DMS153 (cell line): ENCODE measurements at places on chromosomes 13 and 19.

DNA sequence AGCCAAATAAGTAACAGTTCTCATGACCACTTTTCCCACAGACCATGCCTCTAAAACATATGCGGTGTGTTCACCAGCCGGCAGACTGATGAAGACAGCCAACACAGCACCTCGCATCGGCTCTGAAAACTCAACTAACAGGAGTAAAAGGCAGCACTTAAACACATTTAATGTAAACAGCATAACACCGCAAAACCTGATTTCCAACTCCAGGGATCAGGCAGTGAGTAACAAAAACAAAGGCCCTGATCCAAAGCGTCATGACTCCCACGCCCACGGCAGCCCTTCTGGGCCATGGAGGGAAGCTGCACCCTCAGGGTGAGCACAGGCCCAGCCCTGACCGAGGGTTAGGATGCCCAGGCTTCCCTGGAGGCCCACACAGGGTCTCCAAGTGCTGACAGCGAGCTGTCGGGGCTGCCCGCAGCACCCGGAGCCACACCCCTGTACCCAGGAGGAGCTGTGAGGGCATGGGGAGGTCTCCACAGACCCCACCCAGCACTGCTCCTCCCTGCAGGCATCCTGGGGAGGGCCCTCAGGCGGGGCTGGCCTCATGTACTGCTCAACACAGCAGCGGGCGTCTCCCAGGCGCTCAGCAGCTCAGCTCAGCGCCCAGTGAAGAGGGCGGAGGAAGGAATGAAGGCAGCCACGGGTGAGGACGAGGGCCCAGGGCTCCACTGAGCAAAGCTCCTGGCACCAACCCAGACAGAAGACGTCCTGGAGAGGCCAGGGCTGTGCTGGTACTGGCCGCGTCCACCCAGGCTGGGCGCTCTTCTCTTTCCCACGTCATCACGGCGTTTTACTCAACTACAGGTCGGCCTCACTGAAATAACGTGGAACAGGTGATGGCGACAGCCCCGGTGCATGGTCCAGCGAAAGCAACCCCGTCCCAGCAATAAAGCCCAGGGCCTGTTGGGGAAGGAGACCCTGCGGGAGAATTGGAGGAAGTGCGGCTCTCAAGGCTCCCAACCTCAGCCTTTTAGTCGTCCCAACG lies 53.7 kb downstream of the RASA3 start:
- no peak for DNase-seq

GRCh38 chr13:34886121-34886875 lies 55.8 kb upstream of the NBEA start:
- no peak for DNase-seq

GRCh38 chr13:31545616-31546015 lies 193.7 kb upstream of the RXFP2 start:
- no peak for DNase-seq

- DNase-seq, result no peak
Measured at GRCh38 chr19:13120031-13120430, 2.0 kb downstream of the NACC1 start.

GRCh38 chr13:81493144-81493543 lies 1152.2 kb upstream of the SPRY2 start:
- peak; percentile 6 for DNase-seq

DNA sequence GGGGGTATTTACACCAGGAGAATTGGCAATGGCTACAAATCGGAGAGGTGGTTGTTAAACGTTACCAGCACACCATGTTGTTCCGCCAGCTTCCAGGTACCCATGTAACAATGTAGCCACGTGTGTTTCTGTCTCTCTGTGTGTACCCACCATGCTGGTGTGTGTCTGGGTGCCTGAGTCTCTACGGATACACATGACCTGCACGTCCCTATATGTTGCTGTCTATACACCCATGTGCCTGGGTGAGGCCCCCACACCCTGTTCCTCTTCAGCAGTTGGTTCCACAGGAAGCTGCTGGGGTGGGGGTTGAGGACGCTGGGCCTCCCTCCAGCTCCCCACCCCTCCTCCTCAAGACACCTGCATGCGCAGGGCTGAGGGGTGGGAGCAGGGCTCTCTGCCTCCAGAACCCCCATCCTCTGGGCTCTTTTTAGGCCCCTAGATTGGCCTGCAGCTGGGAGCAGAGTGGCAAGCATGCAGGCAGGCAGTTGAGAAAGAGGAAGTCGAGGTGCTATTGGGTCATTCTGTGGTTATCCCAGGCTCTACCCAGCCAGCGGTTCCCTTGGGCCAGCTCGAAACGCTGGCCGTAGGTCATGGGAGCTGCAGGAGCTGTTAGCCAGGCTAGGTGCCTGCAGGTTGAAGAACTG lies at the start of gene ARHGEF18:
Gene ARHGEF18, plus strand, starts transcription at position 351 of the 644 bp plus-strand sequence. CDS start 13,954 bp downstream, outside the sequence.
- DNase-seq, result no peak

GRCh38 chr19:42312370-42312769 lies 739 bp upstream of the TMEM145 start:
- DNase-seq, result no peak

DNA sequence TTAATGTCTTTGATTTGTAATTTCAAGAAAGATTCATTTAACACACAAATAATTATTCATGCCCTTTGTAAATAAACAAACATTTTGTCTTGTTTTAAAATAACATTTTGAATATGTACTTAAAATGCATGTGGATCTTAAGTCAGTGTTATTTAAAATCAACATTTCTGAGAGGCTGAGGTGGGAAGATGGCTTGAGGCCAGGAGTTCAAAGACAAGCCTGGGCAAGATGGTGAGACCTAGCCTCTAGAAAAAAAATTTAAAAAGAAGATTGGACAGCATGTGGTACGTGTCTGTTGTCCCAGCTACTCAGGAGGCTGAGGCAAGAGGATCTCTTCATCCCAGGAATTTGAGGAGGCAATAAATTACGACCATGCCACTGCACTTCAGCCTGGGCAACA lies 1268.2 kb downstream of the SLITRK1 start:
- no peak for DNase-seq

GRCh38 chr19:40284501-40285352 lies at the start of gene AKT2:
AKT2 (minus strand) TSS chr19:40285345; CDS start chr19:40265267, 20,078 bp downstream.
- no peak for DNase-seq

DNA sequence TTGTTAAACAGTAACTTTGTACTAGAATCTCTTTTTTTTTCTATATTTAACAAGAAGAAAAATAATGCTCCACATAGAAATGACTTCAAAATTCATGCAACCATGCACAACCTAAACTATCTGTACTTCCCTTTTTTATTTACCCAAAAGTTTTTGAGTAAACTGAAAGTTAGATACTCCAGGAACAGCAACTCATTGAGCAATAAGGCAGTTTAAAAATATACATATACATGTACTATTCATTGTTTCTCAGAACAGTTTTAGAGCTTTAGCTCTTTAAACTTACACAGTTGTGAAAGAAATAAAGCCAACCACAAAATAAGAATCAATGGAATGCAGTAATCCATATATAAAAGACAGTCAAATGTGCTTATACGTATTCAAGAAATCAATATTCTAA lies 39.2 kb downstream of the MTMR6 start:
- no peak for DNase-seq

- no peak for DNase-seq
Measured at GRCh38 chr13:34894756-34895155, 47.3 kb upstream of the NBEA start.

DNA sequence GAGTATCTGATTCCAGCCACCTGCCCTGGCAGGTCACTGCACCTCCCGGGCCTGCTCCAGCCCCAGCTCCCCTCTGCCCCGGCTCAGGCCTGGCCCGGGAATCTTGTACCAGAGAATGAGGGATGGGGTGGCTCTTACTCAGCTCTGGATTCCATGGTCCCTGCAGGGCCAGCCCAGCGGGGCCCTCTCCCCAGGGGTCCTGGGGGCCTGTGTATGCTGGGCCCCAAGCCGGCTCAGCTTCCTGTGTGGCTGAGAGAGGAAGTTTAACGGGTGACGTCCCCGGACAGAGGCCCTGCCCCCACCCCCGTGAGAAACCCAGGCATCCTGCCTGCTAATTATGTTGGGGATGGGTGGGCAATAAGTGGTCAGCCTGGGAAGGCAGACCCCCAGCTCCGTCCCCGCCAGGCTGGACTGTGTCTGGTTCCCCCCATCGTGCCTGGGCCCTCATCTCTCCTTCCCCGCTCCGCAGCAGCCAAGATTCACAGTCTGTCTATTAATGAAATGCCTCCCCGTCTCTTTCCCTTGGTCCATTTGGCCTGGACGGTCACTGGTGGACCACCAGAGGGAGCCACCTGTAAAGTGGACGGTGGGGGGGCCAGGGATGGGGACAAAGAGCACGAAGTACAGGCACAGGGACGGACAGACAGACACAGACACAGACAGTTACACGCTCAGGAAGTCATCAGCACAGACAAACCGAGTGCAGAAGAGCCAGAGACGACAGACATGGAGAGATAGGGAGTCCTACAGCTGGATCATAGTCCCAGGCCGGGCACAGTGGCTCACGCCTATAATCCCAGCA lies at the start of gene DENND1C:
Gene DENND1C, minus strand, starts transcription at position 247 of the 802 bp plus-strand sequence. Its CDS starts 92 bp downstream, at position 155.
- DNase-seq, result no peak

GRCh38 chr13:78659732-78660494 lies 958 bp upstream of the OBI1 start:
- DNase-seq, result no peak

DNA sequence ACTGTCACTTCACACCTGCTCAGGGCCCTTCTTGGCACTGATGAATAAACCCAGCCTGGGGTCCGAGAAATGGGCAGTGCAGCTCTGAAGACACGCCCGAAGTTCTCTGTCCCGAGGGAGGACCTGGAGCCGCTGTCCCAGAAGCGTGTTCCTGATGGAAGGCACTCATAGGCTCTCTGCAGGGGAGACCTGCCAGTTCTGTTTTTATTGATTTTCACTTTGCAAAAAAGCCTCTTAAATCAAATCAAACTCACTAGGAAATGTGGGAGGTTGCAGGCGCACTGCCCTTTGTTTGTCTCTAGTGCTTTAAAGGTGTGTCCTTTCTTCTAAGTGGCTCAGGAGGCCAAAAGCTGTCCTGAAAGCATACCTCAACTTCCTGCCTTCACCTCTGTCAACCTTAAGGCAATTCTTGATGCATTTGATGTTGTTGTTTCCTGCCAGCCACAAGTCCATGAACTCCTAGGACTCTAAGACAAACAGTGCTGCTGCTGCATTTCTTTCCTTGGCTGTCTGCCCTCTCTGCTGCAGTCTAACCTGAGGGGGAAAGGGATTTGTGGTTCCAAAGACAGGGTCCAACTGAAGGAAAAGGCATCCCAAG lies 663.2 kb downstream of the UQCRFS1 start:
- no peak for DNase-seq

DNA sequence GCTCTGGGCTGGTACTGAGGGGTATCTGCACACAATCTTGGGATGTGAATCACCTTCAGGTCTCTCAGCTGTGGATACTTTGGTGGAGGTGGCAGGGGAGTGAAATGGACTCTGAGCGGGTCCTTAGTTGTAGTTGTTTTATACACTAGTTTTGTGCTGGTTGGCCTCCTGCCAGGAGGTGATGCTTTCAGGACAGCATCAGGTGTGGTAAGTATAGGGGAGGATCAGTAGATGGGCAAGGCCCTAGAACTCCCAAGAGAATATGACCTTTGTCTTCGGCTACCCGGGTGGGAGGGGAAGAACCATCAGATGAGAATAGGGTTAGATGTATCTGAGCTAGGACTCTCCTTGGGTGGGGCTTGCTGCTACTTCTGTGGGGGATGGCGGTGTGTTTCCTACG lies 2284.3 kb upstream of the PCDH20 start:
- no peak for DNase-seq

DNA sequence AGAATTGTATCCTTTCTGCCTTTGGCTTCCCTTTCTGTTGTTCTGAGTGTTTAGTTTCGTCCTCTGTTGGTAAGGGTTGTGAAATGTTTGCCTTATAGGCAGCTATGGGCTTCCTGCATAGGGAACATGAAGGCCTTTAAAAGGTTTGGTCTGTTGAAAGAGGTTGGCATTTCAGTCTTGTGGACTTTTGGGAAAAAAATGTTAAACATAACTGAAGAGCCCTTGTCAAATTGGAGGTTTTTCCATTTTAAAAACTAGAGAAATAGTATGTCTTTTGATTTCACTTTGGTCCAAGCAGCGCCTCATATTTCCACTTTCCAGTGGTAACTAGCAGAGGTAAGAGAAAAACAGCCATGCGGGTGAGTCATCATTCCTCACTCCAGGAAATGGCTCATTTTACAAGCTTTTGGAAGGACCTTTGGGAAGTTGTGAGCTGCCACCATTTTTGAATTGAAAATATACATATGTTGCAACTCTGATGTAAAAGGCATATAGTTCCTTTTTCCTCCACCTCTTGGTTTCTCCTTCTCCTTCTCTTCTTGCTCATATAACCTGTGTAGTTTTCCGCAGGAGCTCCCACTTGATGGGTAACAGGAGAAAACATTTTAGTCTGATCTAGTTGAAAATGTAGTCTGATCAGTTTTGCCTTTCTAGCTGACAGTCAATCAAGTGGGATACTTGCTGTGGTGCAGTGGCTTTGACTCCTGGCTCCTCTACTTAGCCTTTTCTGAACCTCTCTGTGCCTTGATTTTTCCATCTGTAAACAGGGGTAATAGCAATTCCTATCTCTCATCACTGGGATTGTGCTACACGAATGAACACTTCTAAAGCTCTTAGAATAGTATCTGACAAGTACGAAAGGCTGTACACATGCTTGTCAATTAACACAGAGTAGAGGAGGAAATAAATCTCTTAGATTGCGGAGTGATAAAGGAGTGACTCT lies 23.0 kb downstream of the GPC6 start:
- peak; percentile 63 for DNase-seq

DNA sequence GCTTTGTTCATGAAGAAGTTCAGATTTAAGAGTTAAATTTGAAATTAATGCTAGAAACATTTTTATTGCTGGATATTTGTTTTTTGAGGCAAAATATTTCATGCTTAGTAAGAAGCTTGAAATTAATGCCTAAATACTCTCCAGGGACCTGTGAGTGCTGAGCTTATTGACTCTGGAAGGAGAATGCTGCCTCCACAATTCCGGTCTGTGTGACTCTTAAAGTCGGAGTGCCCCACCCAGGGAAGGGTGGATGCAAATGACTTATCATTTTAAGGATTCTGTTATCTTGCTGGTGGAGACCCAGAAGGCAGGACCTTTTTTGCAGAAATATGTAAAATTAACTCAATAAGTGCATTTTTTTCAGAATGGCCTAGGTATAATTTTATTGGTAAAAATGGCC lies 143.8 kb upstream of the RXFP2 start:
- DNase-seq, result no peak

DNA sequence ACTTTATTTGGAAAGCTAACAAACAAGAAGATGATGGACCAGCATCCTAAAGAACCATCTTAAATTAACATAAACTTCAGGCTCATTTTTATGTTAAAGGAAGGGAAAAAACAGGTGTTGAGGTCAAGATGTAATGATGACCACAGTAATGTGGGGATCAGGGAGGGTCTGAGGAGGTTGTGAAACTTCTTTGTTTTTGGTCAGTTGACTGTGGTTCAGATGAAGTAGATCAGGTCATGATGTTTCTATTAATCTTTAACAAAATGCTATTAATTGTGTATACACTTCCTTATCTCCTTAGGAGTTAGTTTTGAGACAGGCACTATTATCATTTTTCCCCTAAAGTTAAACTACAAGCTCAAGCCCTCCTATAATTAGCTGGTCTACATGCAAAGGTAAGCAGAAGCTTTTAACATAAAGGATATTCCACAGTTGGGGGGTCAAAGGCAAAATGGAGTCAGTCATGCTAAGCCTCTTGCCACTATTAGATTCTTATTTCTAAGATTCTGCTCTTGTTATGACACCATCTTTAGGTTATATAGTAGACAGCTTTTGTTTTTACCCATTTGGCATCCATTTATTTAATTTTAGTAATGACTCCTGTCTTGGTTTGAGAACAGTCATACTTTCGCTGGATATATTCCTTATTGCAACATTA lies 800.1 kb upstream of the PCDH9 start:
- no peak for DNase-seq
